ENCODE measurements at places on chromosomes 5 and 9.
A peak's percentile ranks its signal among the peaks of the same experiment; 100 is the strongest.

GRCh38 chr5:149001162-149001561 is 61.7 kb downstream of the SH3TC2 start:
- no peak for ATAC-seq

- peak; percentile 28 for ATAC-seq
These were observed 40.5 kb downstream of the C9orf50 start for GRCh38 chr9:129580211-129580915.

DNA sequence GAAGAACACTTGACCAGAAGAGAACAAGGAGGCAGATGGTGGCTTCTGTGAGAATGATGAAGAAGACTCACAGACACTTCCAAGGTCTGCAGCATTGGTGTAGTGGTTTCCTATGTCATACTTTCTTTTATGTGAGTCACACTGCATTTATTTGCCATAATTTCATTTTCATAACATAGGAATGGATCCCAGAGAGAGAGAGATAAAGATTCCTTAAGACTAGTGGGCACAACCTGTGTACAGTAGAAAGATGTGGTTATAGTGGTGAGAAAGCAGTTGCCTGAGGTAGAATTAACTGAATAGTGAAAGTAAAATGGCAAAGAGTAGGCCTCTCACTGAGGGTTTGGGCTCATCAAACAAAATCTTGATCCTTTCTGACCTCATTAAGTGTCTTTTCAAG is 7.6 kb upstream of the CCDC152 start:
- ATAC-seq: peak; percentile 64

GRCh38 chr5:88698290-88698689 is 184.7 kb downstream of the MEF2C start:
- ATAC-seq: no peak

All from activated T-helper 17 cell treated with anti-CD3 and anti-CD28 coated beads, Interleukin-2, amount 50 U/mL, for 72 hours (primary cell).